ENCODE measurements at places on chromosomes 4 and X.
A peak's percentile ranks its signal among the peaks of the same experiment; 100 is the strongest.

- peak; percentile 67 for DNase-seq
These were observed 16.9 kb upstream of the TMEM165 start for GRCh38 chr4:55378617-55379467.

DNA sequence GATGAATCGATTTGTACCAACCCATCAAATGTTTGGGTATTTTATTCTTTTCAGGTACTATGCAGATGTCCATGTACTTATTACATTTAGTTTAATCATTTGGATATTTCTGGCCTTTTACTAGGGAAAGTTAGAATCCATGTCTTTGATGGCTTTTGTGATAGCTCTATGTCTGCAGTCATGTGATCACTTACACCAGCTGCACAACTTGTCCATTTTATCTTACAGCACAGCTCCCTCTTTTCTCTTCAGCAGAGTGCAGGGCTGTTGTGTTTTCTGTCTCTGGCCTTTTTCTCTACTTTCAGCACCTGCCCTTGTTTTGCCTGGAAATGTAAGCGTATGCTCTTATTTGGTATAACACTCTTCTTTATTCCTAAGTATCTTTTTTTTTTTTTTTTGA, 30.6 kb downstream of the WWC2 start:
- peak; percentile 35 for DNase-seq

DNA sequence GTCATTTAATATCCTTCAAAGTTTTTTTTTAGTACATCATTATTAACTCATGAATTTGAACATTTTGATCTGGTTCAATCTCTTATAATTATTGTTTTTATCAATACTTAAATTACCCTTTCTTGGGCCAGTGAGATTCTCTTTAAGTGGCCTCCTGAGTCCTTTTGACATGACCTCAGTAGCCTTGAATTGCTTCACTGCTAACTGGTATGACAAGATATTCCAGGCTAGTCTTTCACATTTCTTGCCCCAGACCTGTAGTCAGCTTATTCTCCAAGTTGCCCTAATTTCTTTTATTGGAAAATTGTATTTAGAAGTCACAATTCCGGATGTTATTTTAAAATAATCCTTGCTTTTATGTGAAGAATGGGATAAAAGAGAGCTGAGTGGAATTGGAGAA, 35.4 kb upstream of the FBXW7 start:
- no peak for DNase-seq

DNA sequence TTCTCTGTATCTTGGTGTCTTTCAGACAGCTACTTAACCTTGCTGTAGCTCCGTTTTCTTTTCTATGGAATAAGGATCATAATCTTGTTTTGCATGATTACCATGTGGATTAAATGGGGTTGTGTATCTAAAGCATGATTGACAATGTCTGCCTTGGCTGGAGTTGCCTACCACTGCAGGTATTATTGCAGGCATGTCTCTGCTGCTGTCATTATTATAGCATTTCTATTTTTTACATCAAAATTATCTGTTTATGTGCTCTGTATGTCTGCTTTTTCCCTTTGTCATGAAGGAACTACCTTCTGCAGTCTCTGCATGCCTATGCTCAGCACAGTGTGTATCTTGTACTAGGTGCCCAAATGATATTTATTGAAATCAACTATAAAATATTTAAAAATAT, 95.9 kb upstream of the TAPT1 start:
- no peak for DNase-seq

DNA sequence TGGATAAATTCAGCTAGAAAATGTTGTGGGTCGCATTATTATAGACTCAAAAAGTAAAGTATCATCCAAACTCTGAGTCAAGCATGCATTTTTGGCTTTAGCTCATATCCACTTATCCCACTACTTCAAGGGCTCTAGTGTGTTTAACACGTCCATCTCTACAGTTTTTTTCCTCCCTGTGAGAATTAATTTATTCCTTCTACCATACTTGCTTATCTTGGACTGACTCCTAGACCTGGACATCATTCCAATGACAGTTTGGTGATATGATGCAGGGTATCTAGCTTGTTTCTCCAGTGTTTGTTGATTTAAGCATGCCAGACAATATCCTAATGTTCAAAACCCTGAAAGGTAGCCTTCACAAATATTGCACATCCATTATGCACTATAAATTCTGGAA, 1037.1 kb upstream of the INTU start:
- DNase-seq, result no peak

- peak; percentile 62 for DNase-seq
These were observed 7.7 kb downstream of the HAND2 start for GRCh38 chr4:173522160-173522950.

DNA sequence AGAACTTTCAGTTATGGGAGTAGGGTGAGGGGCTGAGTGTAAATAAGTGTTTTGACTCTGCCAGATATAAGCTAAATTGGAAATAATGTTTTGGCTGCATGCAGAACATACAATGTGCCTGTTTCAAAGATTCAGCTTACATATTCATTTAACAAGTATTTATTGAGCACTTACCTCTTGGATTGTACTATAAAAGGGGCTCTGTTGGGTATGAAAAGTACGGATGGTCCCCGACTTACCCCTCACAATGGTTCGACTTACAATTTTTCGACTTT, 799 bp upstream of the AIFM1 start:
- DNase-seq, result no peak

DNA sequence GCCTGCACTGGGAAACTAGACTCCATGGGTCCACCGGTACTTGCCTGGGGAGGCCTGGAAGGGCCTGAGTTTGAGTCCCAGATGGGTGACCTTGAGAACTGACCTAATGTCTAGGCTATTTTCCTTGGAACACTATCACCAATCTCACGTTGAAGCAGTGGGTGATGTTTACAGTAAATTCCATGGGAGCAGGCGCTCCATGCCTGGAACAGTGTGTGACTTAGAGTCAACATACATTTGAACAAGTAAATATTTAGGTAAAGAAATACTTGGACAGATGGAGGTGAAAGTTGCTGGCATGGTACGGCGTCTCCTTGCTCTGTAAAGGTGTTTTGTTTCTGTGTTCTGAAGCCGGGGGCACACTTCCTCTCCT, 47.5 kb downstream of the TBC1D14 start:
- no peak for DNase-seq

DNA sequence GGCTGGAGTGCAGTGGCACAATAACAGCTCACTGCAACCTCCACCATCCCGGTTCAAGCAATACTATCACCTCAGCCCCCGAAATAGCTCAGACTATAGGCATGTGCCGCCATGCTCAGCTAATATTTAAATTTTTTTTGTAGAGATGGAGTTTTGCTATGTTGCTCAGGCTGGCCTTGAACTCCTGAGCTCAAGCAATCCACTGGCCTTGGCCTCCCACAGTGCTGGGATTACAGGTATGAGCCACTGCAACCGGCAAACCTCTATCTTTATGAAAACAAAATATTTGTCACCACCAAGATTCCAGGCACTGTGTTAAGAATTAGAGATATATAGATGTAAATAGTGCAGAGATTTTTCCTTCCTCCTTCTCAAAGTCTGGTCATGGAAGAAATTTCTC, 232.5 kb downstream of the ANKRD50 start:
- no peak for DNase-seq

- no peak for DNase-seq
These were observed 84.3 kb upstream of the GPR101 start for GRCh38 chrX:137118136-137118535.

- DNase-seq, result no peak
These were observed 99.7 kb downstream of the MMRN1 start for GRCh38 chr4:89994176-89994873.

DNA sequence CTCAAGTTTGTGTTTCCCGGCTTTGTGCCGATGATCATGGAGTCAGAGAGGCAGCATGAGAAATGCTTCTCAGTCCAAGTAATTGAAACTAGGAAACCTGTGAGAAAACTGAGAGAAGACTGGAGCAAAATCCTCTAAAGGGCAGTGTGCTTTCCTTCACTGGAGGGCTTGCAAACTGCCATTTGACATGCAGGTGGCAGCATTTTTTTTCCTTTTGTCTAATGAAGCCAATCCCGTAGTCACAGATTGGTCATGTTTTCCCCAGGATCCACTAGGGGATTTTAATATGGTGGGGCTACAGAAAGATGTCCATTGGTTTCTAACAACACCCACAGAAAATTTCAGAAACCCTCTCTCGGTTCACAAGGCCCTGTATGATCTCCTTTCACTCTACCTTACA, 117.4 kb upstream of the NUDT10 start:
- DNase-seq, result peak; percentile 0

- DNase-seq, result no peak
These were observed 312.5 kb upstream of the ANXA10 start for GRCh38 chr4:167779864-167780263.

GRCh38 chrX:2785538-2785937, 33.7 kb downstream of the XG start:
- no peak for DNase-seq

DNA sequence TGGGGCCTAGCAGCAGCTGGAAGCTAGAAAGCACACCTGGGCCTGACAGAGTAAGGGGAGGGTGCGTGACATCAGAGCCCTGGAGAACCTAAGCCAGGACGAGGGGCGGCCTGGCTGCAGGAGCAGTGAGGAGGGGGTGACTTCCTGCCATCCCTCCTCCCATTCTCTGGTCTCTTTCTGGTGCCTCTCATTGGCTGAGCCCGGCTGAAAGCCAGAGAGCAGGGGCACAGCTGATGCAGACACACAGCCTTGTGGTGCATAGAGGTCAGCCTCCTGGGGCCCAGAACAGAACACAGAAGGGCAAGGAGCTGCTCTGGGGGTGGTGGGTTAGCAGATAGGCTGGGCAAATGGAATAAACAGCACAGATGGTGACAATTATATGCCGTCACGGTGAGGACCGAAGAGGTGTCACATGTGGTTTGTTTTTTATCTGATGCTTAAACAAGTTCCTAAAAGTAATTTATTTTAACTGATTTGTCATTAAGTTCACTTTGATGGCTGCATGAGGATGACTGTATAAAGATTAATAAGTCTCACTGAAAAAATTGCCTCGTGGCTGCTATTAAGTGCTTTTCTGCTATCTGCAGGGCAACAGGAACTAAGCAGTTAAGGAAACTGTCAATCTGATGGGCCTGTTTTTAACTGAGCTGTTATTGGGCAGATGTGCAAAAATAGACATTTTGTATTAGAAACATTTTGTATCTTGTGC, 102.0 kb downstream of the FNIP2 start:
- peak; percentile 39 for DNase-seq

- no peak for DNase-seq
These were observed 292.5 kb downstream of the UNC5C start for GRCh38 chr4:95256108-95256835.

DNA sequence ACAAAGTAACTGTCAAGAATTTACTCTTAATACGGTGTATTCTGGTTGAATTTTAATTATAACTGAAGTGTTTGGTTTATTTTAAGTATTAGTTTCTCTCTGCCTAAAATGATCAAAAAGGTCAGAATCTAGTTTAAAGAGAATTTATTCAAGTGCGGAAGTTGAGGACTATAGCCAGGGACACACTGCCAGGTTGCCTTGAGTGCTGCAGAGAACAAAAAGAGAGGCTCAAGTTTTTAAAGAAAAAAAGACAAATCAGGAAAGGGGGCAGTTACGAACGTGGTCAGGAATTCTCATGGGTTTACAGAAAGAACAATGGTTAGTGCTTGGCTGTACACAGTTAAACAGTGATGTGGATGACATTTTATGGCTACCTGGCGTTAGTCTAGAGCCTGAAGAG, 81.3 kb downstream of the SNX25 start:
- no peak for DNase-seq

- no peak for DNase-seq
These were observed 9.5 kb downstream of the ENOX2 start for GRCh38 chrX:130893356-130894085.

GRCh38 chrX:134369576-134369975, 90.4 kb upstream of the HPRT1 start:
- no peak for DNase-seq

- no peak for DNase-seq
These were observed 1833.0 kb upstream of the PCDH10 start for GRCh38 chr4:131316086-131316485.

GRCh38 chrX:53445977-53446376, 11.8 kb upstream of the HSD17B10 start:
- peak; percentile 77 for DNase-seq

GRCh38 chr4:3420956-3421355, 20.8 kb upstream of the HGFAC start:
- DNase-seq, result no peak

GRCh38 chr4:21709031-21709430, 239.5 kb downstream of the KCNIP4 start:
- no peak for DNase-seq

DNA sequence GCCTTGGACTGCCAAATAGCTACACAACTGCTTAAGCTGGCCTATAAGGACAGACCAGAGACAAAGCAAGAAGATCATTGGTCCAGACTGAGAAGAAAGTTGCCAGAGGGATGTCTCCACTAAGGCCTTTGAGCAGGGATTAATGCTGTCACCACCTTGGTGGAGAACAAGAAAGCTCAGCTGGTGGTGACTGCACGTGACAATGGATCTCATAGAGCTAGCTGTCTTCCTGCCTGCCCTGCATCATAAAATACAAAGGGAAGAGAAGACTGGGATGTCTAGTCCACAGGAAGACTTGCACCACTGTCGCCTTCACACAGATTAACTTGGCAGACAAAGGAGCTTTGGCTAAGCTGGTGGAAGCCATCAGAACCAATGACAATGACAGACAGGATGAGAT, 40.5 kb upstream of the FAM120C start:
- DNase-seq, result no peak

DNA sequence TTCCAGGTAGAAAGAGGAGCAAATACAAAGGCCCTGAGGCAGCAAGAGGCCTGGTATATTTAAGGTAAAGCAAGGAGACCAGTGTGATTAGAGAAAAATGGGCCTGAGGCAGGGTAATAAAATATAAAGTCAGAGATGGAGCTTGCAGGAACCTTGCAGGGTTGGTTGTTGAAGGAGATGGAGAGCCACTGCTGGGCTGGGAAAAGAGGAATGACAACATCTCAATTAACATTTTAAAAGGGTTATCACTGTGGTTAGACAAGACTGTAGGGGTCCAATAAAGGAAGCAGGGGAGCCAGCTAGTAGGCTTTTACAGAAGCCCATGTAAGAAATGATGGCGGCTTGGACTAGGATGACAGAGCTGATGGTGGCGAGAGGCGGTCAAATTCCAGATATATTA, 205.5 kb upstream of the MBNL3 start:
- no peak for DNase-seq

GRCh38 chrX:115957862-115958490, 212.6 kb upstream of the AGTR2 start:
- DNase-seq, result no peak

DNA sequence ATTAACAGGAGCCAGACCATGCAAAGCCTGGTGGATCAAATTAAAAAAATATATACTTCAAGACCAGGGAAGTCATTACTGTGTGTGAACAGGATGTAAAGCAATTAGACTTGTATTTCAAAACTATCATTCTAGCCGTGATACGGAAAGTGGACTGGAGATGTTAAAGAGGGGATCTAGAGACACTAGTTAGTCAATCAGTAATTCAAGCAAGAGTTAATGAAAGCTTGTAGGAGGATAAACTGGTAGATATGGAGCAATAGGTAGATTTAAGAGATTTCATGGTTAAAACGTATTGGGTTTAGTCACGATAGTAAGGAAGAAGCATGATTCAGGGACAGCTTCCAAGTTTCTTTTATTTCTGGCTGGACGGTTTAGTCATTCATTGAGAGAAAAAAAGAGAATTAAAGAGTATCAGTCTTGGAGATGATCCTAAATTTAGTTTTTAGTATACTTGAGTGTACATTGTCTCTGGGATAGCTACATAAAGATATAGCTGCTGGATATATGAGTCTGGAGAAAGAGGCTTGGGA, 3.9 kb downstream of the MAD2L1 start:
- DNase-seq, result no peak

GRCh38 chr4:157527954-157528353, 307.4 kb downstream of the GRIA2 start:
- no peak for DNase-seq

All from hematopoietic multipotent progenitor cell treated with erythropoietin and hydrocortisone succinate and interleukin-3 and kit ligand, for 6 days (in vitro differentiated cells).